ENCODE measurements at places on chromosomes 11 and 22.

DNA sequence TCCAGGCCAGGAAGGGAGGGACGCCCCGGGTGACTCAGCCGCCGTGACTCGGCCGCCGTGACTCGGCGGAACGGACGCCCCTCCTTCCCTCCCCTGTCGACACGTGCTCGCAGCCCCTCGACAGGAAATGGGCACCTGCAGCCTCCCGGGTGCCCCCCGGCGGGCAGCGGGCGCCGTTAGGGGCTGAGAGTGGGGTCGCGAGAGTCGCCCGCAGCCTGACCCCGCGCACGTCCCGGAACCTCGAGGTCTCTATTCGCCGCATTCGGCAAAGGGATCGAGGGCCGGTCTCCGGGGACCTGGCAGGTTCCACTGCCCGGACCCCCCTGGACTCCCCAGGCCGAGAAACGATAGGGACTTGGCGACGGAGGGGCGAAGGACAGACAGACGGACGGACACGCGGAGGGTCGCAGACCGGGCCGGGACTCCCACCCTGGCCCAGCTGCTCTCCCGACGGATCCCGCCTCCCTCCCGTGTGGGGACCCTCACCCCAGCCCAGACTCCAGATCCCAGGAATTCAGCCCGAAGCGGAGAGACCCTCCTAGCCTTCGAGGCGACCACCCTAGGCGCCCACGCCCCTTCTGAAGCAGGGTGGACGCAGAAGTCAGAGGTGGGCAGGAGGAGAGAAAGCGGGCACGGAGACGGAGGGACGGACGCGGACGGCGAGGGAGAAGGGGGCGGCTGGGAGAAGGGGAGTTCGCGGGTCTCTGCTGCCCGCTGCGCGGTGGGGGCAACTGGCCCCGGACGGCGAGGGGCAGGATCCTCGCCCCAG is 648 bp downstream of the FOSL1 start:
- no peak for DNase-seq

DNA sequence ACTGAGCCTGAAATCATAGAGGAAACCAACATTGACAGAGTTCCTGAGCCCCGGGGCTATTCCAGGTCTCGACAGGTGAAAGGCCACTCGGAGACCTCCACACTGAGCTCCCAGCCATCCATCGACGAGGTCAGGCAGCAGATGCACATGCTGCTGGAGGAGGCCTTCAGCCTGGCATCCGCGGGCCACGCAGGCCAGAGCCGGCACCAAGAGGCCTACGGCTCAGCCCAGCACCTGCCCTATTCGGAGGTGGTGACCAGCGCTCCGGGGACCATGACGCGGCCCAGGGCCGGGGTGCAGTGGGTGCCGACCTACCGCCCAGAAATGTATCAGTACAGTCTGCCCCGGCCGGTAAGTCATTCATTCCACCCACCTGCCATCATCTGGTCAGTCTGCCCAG is 54.9 kb downstream of the C11orf91 start:
- DNase-seq = no peak

DNA sequence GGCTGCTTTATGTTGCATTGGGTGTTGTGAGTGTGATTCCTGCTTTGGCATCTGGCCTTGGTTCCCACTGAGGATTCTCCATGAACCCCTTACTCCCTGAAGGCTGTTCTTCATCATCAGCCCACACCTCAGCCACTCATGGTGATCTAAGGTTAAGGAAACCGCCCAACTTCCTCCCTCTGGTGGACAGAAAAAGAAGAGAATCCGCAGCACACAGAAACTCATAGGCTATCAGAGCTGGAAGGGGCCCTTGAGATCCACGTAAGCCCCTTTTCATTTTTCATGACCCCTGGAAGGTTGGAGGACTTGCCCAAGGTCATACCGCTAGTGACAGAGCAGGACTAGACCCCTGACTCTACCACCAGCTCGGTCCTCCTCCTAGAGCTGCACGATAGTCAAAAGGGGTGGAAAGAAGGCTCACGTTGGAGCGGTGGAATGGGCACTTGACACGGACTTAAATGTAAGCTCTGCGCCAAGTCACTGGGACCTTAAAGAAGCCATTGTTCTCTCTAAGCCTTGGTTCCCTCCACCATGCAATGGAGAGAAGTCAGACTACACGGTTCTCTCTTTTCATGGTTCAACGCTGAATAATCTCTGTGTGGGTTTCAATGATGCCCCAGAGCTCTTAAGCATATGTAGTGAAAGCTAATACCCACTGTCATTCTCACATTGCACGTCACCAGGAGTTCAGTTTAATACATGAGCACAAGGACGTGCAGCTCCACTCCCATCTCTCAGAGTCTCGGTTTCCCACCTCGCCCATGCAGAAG is 83.6 kb upstream of the CRTAM start:
- no peak for DNase-seq

- DNase-seq = no peak
These were observed 10.3 kb downstream of the APOL4 start for GRCh38 chr22:36191106-36191836.

- DNase-seq = no peak
These were observed 15.1 kb upstream of the CAPRIN1 start for GRCh38 chr11:34036456-34036855.

DNA sequence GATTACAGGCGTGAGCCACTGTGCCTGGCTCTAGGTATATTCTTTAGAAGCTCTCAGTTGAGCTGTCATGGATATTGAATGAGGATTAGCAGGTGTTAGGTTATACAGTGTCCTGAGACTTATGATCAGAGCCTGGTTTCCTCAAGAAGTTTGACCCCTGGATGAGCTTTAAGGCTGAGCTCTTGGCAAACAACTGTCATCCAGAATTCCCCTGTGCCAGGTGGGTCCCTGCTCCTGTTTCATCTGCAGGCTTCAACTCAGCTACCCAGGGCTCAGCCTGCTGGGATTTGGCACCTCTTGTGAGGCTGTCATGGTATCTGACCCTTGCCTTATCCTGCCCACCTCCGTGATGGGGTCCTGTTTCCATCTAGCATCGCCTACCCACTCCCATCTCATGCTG is 24.3 kb downstream of the SERPINH1 start:
- DNase-seq = no peak

GRCh38 chr11:68974421-68975194 is 6.2 kb downstream of the MRGPRD start:
- DNase-seq = peak; percentile 18

- no peak for DNase-seq
These were observed 46.5 kb downstream of the PISD start for GRCh38 chr22:31615491-31615860.
